ENCODE measurements at places on chromosomes 7 and 10. TPM values are rescaled to one million over a fixed set of nuclear protein-coding genes. Genes with fewer than 3 reads are reported as not detected.

The OR6V1 gene
- total RNA-seq = not detected

The CALHM2 gene
- total RNA-seq = 19.2 TPM

The ITGA8 gene
- 17.4 TPM for total RNA-seq

The TMEM176B gene
- total RNA-seq = 9.4 TPM

The GNAI1 gene
- total RNA-seq = 7.3 TPM

The ADIRF gene
- total RNA-seq = 20.4 TPM

The TRIM50 gene
- not detected for total RNA-seq

The SEC31B gene
- total RNA-seq = 3.8 TPM

The TMEM229A gene
- not detected for total RNA-seq

The CNTNAP2 gene
- not detected for total RNA-seq

The OAT gene
- 20.1 TPM for total RNA-seq

The SPDYE5 gene
- total RNA-seq = not detected

The FAM25A gene
- not detected for total RNA-seq

The ABLIM1 gene
- total RNA-seq = 203 TPM

The SLC26A4 gene
- total RNA-seq = 0.09 TPM

The PON2 gene
- total RNA-seq = 10.2 TPM

The IL2RA gene
- not detected for total RNA-seq

The GRM3 gene
- total RNA-seq = not detected

The MEOX2 gene
- 4.3 TPM for total RNA-seq

The WNT16 gene
- total RNA-seq = not detected

The PNLIP gene
- not detected for total RNA-seq

The CPN1 gene
- total RNA-seq = not detected

The EBF3 gene
- total RNA-seq = 5.5 TPM

The GIMAP8 gene
- 7.7 TPM for total RNA-seq
